NCI-H2171 treated with DMSO at 0.1 percent for 48 hours (cell line): ENCODE measurements at places on chromosomes 3 and 15.

DNA sequence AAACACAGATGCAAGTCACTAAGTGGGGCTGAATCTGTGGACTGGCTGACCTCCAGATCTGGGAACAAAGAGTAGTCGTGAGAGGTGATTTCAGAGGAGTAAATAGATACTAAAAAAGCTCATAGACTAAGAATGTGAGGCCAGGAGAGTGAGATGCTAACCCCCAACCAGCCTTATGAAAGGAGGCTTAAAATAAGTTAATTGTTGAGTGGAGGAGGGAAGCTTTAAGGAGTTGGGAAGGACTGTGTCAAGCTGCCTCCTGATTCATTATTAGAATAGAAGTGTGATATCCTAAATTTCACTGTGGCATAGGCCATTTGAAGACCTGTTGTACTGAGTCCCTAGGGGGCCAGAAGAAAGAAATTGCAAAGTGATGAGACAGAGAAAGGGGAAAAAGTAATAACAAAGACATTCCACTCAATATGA, 107.6 kb downstream of the RBPMS2 start:
- DNase-seq: no peak

DNA sequence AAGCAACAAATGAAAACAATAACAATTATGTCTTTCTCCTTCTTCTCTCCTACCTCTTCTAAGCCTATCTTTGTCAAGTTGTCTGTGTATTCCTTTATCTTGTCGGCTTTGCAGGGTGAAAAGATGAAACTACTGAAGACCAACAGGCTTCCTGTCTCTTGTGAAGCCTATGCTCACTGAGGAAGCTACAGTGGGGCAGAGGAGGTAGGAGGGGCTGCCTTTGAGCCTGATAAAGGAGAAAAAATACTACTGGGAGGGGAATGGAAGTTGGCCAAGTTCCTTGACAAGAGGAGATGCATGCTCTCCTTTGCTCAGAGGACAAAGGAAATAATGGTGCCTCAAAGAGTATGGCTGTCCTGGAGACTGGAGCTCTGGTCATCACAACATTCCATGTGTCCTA, 92.0 kb downstream of the IGSF11 start:
- no peak for DNase-seq

DNA sequence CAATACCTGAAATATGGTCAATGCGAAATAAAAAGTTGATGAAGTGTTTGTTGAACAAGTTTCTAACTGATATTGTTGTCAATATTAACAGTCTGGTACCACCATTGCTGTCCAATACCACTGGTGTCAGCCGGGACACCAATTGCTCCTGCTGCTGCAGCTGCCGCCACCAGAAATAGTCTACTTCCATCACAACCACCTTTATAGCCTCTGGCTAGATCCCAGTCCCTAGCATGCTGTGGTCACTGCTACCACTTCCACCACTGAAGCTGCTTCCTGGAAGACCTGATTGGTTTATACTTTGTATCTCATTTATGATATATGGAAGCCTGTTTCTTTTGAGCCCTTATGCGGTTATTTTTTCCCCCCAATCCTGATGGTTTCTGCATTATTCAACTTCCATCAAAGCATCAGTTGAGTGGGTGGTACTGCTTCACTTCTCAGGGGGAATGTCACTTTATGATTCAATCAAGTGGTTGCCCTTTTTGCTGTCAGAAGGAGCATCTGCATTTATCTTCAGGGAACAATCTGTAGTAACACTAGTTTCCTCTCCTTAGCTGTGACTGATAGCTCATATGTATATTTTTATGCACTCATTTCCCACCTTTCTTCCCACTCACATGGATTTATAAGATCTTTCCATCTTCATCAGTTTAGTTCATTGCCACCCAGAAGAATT, 11.7 kb downstream of the LNP1 start:
- DNase-seq: no peak

DNA sequence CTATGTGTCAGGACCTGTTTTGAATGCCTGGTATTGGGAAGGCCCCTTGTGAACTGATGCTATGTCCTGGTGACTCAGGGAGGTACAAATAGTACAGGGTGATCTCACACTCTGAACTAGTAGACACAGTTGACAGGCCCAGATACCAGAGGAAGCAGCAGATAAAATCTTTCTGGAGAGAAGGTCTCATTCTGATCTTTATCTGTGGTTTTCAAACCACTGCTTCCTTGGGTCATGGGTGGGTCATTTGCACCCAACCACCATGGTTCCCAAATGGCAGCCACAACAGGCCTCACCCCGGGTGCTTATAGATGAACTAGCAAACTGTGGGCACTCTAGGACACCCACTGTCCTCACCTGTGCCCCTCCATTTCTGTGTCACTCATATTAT, 43.4 kb downstream of the PXYLP1 start:
- no peak for DNase-seq

DNA sequence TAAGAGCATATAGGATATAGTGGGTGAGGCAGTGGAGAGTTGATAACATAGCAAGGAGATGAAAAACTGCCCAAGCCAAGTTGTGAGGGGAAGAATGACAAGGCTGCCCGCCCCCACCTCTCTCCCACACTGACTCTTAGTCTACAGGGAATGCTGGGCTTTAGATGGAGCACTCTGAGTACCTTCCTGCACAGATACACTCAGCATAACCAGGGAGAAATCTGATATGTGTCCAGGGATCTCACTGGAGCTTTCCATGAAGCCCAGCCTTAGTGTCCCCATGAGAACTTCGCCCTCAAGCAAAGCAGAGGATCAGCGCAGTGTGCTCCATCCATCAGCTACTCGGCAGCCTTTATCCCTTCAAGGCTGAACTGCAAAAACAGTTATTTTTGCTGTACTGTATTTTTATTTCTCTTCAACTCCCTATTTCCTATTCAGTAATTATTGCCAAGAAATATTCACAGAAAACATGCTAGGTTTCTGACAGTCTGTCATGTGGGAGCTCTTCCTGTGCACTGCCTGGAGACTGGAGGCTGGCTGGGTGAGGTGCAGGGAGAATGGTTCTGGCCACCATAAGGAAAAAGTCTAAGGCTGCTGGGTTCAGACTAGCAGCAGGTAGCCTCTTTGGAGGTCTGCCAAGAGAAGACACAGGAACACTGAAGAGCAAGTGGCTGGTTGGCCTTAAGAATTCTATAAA, 475.2 kb upstream of the PPP2R3A start:
- no peak for DNase-seq

- DNase-seq: peak; percentile 72
Observed at GRCh38 chr15:99014803-99015697, 7.5 kb upstream of the PGPEP1L start.

DNA sequence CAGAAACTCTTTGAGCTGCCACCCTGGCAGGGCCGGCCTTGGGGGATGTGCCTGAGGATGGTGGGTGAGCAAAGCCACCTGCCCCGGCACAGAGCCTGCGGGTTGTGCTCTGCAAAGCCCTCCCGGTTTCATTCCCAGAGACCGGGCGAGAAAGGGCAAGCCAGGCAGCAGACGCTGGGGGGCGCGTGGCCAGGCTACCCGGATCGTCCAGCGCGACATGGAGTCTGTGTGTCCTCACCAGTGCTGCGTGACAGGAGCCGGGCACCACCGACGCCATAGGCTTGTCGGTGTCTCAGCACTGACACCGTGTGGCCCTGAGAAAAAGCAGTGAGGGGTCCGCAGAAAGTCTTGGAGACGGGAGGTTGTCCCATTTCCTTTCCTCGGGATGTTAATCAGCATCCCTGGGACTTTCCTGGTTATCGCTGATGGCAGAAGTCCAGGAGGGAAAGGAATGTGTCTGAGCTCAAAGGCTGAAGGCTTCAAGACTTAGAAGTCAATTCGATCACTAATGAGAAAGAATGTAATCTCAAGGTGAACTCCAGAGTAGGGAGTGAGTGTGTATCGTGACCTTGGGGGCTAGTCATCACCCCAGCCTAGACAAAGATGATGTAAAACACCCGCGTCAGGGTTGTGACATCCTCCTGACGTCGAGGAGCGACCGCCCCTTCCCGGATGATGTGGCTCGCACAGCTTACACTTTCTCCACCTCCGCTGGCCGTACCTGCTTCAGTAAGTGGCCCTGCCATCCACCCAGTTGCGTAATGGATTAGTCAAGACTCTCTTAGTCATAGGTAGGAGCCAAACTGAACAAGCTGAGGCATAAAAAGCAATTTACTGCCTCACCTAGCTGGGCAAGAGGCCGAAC, 36.3 kb upstream of the PLA2G4E start:
- DNase-seq: peak; percentile 63

GRCh38 chr15:90876046-90876445, 7.7 kb downstream of the FURIN start:
- no peak for DNase-seq

DNA sequence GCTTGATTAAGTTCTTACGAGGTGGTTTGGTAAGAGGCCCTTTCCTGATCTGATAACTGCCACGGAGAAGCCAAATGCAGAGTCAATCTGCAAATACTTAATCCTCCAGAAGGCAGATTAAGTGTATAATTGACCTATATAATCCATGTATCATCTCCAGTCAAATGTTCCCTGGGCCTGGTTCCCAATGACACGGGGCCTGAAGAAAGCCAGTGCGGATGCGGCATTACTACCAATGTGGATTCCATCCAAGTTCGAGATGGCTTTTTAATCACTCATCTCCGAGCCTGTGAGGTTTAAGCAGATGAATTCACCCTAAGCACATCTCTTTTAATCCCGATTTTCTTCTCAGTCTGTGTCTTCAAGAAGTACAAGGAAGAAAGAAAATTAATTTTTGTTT, 60.0 kb upstream of the FEZF2 start:
- DNase-seq: no peak
